ENCODE measurements at places on chromosomes 7 and 10. TPM values are rescaled to one million over a fixed set of nuclear protein-coding genes. Genes with fewer than 3 reads are reported as not detected.

GRCh38 chr10:18303851-18304801 is 163.9 kb downstream of the CACNB2 start:
- no peaks in the 10 kb centered on the region for H3K4me1 ChIP-seq
- H3K36me3 ChIP-seq, result no peaks in the 10 kb centered on the region
- no peak for DNase-seq
- H3K27ac ChIP-seq, result no peak overlapping the region
- H3K4me3 ChIP-seq, result no peak overlapping the region
- peaks cover 10% of the 10 kb centered on the region for H3K27me3 ChIP-seq

OR6V1 gene
- not detected for total RNA-seq

ADAM22 gene
- total RNA-seq, result 0.40 TPM

GRCh38 chr7:81079746-81080145 is 160.9 kb upstream of the SEMA3C start:
- H3K4me1 ChIP-seq, result no peaks in the 10 kb centered on the region
- H3K4me3 ChIP-seq, result no peak overlapping the region
- H3K27ac ChIP-seq, result no peak overlapping the region
- no peaks in the 10 kb centered on the region for H3K27me3 ChIP-seq
- H3K36me3 ChIP-seq, result no peaks in the 10 kb centered on the region
- DNase-seq, result no peak

DENND2A gene
- not detected for total RNA-seq

RASSF4 gene
- total RNA-seq, result 0.18 TPM

DNA sequence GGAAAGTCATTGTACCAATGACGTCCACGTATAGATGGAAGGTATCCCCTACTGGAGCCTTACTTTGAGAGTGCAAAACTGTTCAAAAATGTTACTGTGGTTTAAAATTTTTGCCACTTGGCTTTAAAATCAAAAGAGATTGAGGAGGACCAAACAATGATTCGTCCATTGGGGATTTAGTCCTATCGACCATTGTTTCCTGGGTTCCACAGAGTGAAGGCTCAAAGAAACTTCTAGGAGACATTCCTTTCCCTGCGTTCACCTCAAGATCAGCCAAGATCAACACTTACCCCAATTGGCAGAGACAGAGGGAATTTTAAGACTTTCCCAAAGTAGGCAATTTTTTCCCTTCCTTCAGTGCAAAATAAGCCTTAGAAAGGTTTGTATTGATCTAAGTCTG is 152.3 kb downstream of the NEBL start:
- no peaks in the 10 kb centered on the region for H3K4me1 ChIP-seq
- H3K27me3 ChIP-seq, result no peaks in the 10 kb centered on the region
- no peaks in the 10 kb centered on the region for H3K36me3 ChIP-seq
- no peak for DNase-seq
- no peak overlapping the region for H3K4me3 ChIP-seq

- no peaks in the 10 kb centered on the region for H3K36me3 ChIP-seq
- no peaks in the 10 kb centered on the region for H3K4me1 ChIP-seq
- peak; percentile 1 for DNase-seq
- H3K27ac ChIP-seq, result no peak overlapping the region
These were observed 177.6 kb upstream of the SEMA3A start for GRCh38 chr7:84372155-84372621.

GRCh38 chr7:28984631-28985030 is 26.5 kb upstream of the TRIL start:
- no peak overlapping the region for H3K27ac ChIP-seq
- H3K27me3 ChIP-seq, result no peaks in the 10 kb centered on the region
- H3K4me1 ChIP-seq, result no peaks in the 10 kb centered on the region
- H3K4me3 ChIP-seq, result no peak overlapping the region
- H3K36me3 ChIP-seq, result no peaks in the 10 kb centered on the region
- DNase-seq, result peak; percentile 10

MYH16 gene
- not detected for total RNA-seq

GRCh38 chr7:124764051-124764846 is 1.3 kb downstream of the GPR37 start:
- H3K4me1 ChIP-seq, result peaks cover 19% of the 10 kb centered on the region
- H3K27me3 ChIP-seq, result peaks cover 20% of the 10 kb centered on the region

MCM10 gene
- 68.1 TPM for total RNA-seq

TWIST1 gene
- total RNA-seq, result 0.18 TPM

GRCh38 chr7:80428161-80429054 is 83.5 kb downstream of the GNAT3 start:
- H3K4me1 ChIP-seq, result no peaks in the 10 kb centered on the region
- H3K36me3 ChIP-seq, result no peaks in the 10 kb centered on the region
- no peak overlapping the region for H3K27ac ChIP-seq
- H3K4me3 ChIP-seq, result no peak overlapping the region

CCDC172 gene
- total RNA-seq, result not detected
